ENCODE measurements at places on chromosomes 11 and 22.

DNA sequence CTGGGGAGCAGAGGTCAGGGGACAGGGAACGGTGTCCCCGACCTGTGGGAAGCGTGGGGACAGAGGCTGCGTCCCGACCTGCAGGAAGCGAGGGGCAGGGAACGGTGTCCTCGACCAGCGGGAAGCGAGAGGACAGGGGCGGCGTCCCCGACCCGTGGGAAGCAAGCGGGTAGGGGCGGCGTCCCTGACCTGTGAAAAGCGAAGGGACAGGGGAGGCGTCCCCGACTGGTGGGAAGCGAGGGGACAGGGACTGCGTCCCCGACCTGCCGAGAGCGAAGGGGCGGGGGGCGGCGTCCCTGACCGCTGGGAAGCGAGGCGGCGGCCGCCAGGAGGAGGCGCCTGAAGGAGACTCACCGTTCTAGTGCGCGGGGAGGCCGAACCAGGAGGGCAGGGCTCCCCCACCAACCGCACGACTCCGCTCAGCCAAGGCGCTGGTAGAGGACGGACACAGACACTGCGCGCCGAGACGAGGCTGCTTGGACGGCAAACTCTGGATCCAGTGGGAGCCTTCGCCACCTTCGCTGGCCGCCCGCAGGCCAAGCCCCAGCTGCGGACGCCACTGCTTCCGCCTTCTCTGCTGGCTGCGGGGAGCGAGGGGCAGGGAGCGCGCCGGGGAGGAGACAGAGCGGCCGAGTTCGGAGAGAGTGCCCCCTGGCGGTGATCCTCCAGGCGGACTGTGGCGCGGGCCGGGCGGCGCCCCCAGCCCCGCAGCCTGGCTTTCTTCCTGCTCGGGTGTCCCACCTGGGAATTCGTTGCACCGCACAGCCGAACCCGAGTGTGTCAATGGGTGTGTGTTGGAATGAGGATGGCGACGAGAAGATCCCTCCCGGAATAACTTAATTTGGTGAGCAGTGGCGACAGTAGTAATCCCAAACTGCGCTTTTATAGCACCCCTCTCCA is at the start of gene TRAF6:
TRAF6 (minus strand) TSS at position 579 of the 900 bp plus-strand sequence. CDS start 8,757 bp downstream, outside the sequence.
- H3K4me1 ChIP-seq = peaks cover 32% of the 10 kb centered on the region
- peaks cover 5% of the 10 kb centered on the region for H3K36me3 ChIP-seq
- DNase-seq = peak; percentile 93
- peaks cover 13% of the 10 kb centered on the region for H3K27me3 ChIP-seq
- H3K4me3 ChIP-seq = peak within 1 kb of the TSS; percentile 100

DNA sequence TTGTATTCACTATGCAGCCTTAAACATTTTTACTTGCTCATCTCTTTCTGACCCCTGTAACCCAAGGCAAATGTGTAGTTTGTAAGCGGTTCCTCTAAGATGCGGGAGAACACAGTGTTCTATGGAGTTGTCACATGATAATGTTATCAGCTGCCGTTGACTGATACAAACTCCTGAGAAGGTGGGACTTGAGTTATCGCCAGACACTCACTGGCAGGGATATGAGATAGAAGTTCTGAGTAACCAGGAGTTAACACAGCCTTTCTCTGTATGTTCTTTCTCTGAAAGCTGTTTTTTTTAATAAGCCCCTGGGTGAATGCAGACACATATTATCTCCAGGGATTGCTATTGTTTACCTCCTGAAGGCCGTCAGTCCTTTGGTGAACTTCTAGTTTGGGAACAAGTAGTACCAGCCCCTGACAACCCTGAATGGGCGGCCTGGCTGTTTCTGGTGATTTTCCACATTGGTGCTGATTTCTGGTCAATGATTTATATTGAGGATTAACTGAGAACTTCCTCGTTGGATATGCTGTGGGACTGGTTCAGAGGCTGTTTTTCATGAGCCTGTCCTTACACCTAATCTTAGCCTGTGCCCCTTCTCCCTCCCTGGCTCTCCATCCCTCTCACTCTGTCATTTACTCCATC is 155.3 kb upstream of the RASSF10 start:
- no peak overlapping the region for H3K27ac ChIP-seq
- H3K4me1 ChIP-seq = peaks cover 6% of the 10 kb centered on the region
- no peak overlapping the region for H3K4me3 ChIP-seq
- no peaks in the 10 kb centered on the region for H3K36me3 ChIP-seq

DNA sequence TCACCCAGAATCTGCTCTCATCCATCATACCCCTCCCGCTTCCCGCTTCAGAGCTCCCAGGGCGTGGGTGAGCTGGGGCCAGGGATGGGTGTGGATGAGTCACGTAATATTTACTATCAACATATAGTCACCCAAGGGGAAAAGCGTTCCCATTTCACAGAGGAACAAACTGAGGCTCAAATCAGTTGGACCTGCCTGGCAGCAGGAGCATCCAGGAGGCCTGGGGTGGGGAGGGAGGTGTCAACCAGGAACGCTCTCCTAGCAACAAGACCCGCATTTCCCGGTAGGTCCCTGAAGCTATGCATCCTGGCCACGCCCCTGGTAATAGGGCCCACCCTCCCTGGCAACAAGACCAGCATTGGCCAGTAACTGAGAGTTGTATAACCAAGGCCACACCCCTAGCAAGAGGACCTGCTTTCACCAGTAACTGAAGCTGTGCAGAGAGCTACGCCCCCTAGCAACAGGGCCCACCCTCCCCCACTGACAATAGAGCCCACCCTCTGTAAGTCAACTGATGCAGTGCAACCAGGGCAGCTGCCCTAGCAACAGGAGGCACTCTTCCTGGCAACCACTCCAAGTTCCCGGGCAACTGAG is 32.7 kb upstream of the TXNRD2 start:
- peaks cover 11% of the 10 kb centered on the region for H3K4me1 ChIP-seq
- H3K4me3 ChIP-seq = no peak overlapping the region
- H3K36me3 ChIP-seq = no peaks in the 10 kb centered on the region
- no peak for DNase-seq
- H3K27me3 ChIP-seq = no peaks in the 10 kb centered on the region

DNA sequence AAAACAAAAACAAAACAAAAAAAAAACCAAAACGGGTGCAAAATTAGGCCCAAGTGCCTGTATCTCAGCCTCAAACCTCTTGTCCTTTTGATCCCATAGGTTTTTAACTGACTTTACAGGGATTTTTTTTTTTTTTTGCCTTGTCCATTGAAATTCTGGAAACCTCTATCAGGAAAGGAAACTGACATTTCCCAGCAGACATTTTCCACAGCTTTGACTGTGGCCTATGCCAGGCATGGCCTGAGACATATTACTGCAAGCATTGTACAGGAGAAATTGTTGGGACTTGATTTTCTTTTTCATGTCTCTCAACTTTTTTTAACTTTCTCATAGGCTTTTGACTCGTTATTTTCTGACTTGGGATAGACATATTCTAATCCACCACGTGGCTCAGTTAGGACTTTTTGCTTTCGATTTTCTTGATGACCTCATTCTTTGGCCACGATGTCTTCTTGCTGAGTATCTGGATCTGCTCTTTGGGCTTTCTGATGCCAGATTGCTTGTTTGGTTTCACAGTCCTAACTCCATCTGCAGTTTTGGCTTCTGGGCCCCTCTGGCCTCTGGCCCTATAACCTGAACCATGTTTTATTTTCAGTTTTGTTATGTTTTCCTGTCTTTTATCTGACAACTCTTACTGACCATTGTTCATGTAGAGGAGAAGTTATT is 336.1 kb upstream of the C11orf87 start:
- no peaks in the 10 kb centered on the region for H3K4me1 ChIP-seq
- no peak overlapping the region for H3K27ac ChIP-seq
- H3K4me3 ChIP-seq = no peak overlapping the region
- no peaks in the 10 kb centered on the region for H3K27me3 ChIP-seq
- no peak for DNase-seq
- peaks cover 2% of the 10 kb centered on the region for H3K36me3 ChIP-seq

GRCh38 chr11:27139742-27140367 is 99.2 kb downstream of the BBOX1 start:
- DNase-seq = no peak
- no peaks in the 10 kb centered on the region for H3K4me1 ChIP-seq
- H3K4me3 ChIP-seq = no peak overlapping the region

- H3K27ac ChIP-seq = no peak overlapping the region
- H3K27me3 ChIP-seq = no peaks in the 10 kb centered on the region
- no peaks in the 10 kb centered on the region for H3K4me1 ChIP-seq
- DNase-seq = no peak
- H3K36me3 ChIP-seq = no peaks in the 10 kb centered on the region
Measured at GRCh38 chr11:116207019-116207418, 565.8 kb downstream of the BUD13 start.

DNA sequence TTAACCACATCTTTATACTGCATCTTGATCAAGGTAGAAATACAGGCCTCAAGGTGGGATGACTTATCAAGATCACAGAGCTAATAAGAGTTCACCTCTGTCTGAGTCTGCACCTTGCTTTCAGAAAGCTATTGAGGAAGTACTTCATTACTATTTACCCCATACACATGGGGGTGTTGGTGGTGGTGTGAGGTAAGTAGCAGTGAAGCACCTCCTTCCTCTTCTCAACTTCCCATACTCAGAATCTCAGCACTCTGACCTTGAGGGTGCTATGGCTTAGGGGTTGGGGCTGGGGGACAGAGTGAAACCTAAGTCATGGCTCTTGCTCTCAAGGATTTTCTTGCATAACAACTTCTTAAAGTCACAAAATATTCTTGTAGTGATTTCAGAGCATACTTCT is 56.9 kb downstream of the ME3 start:
- H3K4me1 ChIP-seq = no peaks in the 10 kb centered on the region
- no peak overlapping the region for H3K4me3 ChIP-seq
- no peak overlapping the region for H3K27ac ChIP-seq

DNA sequence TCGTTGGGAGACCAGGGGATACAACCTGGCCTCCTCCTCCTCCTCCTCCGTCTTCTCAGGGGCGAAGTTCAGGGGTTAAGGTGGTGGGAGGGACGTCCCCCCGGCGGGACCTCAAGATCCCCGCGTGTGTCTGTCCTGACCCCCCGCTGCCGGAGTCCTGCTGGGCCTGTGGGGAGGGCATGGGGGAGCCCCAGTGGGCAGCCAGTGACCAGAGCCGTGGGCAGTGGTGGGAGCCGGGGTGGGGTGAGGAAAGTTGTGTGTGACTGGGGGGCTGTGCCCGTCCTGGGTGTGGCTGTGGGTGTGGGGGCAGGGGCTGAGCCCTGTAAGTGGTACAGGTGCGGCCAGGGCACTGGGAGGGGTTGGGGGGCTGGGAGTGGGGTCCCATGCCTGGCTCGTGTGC is 10.1 kb downstream of the TSPAN4 start:
- no peak for DNase-seq
- peaks cover 4% of the 10 kb centered on the region for H3K27me3 ChIP-seq
- no peaks in the 10 kb centered on the region for H3K36me3 ChIP-seq

DNA sequence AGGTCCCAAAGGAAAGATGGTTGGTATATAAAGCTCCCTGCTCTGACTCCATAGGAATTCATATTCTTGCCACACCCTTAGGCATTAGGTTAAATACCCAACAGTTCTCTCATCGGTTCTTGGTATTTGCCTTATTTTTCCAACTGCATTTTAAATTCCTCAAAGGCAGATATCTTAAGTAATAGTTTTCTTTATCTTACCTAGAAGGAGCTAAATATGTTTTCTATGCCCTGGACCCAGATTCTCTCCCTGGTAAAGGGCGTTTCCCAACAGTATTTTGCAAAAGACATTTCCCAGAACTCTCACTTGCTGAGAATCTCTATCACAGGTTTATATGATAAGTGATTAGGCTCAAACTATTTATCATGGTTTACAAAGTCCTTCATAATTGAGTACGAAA is 158.6 kb upstream of the BDNF start:
- H3K4me1 ChIP-seq = no peaks in the 10 kb centered on the region
- no peak overlapping the region for H3K4me3 ChIP-seq
- DNase-seq = no peak
- peaks cover 6% of the 10 kb centered on the region for H3K27me3 ChIP-seq
- no peaks in the 10 kb centered on the region for H3K36me3 ChIP-seq

GRCh38 chr11:30395751-30396150 is 72.8 kb downstream of the ARL14EP start:
- DNase-seq = no peak
- no peaks in the 10 kb centered on the region for H3K4me1 ChIP-seq
- no peaks in the 10 kb centered on the region for H3K27me3 ChIP-seq
- H3K4me3 ChIP-seq = no peak overlapping the region

GRCh38 chr11:113014262-113015097 is 53.3 kb downstream of the NCAM1 start:
- peaks cover 1% of the 10 kb centered on the region for H3K27me3 ChIP-seq
- no peak for DNase-seq
- H3K4me1 ChIP-seq = no peaks in the 10 kb centered on the region
- H3K4me3 ChIP-seq = no peak overlapping the region
- H3K27ac ChIP-seq = no peak overlapping the region

DNA sequence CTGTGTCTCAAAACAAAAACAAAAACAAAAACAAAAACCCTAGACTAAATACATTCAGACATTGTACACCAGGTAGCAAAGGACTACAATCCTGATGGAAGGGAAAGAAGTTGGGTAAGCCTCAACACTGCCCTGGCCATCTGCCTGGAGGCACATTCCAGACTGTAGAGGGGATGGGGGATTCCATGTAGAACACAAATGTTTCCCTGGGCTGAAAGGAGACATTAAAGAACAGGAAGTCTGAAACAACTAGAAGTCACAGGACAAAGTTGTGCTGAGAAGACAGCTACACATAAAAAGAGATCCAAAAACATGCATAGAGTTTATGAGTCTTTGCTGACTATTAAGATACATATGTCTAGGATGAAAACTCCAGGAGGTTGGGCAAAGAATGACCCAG is 83.9 kb downstream of the RRAS2 start:
- peaks cover 22% of the 10 kb centered on the region for H3K4me1 ChIP-seq
- H3K27ac ChIP-seq = no peak overlapping the region
- no peak for DNase-seq
- H3K4me3 ChIP-seq = no peak overlapping the region

DNA sequence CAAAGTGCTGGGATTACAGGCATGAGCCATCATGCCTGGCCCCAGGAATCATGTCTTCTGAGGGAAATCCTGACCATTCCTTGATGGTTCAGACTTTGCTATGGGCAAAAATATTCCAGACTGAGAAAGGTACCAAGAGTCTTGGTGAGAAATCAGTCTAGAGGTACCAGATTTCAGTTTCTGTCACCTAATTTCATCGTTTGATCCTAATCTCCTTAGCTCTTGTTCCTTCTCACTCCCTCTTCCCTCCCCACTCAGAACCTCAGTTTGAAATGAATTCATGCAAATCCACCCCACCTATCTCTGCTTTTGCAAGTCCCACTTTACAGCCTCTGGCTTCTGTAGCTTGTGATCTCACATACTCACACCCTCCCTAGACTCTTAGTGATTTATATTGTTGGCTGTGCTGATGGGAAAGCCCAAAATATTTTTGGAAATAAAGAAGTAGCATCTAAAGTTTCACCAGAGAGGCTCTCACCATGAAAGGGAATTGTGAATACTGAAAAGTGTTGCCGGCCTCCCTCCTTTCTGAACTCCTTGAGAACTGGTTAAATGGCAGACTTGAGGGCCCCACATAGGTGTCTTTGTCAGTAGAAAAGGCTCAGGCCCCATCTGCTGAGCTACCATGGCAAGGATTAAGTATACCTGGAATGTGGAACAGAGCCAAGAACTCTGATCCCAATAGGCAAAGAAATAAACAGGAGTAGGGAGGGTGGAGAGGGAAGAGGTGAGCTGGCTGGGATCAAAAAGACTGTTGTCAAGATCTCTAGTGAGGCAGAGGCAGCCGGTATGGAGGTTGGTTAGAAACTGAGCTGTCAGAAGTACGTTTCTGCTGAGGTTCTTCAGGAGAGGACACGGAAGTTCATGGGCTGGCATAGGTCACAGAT is 190.5 kb upstream of the MTMR2 start:
- H3K36me3 ChIP-seq = peaks cover 3% of the 10 kb centered on the region
- H3K4me1 ChIP-seq = peaks cover 60% of the 10 kb centered on the region
- peak overlapping the region; percentile 58 for H3K27ac ChIP-seq
- H3K4me3 ChIP-seq = peak overlapping the region; percentile 48
- DNase-seq = no peak

- DNase-seq = peak; percentile 62
- H3K27ac ChIP-seq = no peak overlapping the region
- H3K36me3 ChIP-seq = peaks cover 12% of the 10 kb centered on the region
Measured at GRCh38 chr11:1335811-1336761, 26.7 kb upstream of the TOLLIP start.
